WTC11 (cell line): ENCODE measurements at places on chromosomes 6 and 20.
A peak's percentile ranks its signal among the peaks of the same experiment; 100 is the strongest.

GRCh38 chr6:142233945-142234682 lies 67.7 kb upstream of the ADGRG6 start:
- no peak for DNase-seq

DNA sequence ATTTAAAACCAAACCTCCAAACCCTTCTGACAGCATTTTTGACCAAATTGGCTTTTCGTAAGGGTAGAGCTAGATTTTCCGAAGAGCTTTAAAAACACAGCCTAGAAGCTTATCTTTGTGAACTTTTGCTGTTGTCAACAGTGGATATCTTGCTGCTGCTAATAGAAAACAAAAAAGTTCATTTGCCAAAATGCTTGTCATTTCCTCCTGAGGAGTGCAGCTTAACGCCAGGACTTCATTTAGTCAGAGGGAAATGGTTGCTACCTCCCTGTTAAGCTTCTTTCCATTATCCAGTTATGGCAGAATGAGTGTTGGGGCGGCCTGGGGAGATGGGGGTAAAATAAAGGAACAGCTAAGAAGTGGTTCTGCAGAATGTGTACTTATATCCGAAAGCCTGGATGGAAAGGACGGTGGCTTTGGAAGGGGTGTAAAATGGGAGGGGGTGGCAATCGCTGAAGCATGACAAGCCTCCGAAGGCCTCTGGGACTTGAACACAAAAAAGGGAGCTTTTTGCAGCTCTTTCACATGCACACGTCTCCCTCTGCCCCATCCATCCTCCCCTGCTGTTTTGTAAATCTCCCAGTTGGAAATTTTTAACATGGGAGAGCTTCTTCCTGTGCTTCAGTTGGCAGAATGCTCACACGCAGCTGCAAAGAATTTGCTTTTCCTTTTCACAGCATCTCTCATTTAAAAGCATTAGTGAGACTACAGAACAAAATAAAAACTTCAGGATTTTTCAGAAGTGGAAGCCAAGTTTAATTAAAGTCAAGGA lies 22.5 kb downstream of the JARID2 start:
- peak; percentile 33 for DNase-seq

GRCh38 chr6:319177-320131 lies 27.2 kb downstream of the DUSP22 start:
- no peak for DNase-seq

- DNase-seq = no peak
These were observed 5.2 kb downstream of the FOXO3 start for GRCh38 chr6:108565893-108566292.

GRCh38 chr6:37679539-37680476 lies 17.9 kb downstream of the MDGA1 start:
- DNase-seq = no peak

- no peak for DNase-seq
These were observed 16.3 kb downstream of the ADISSP start for GRCh38 chr20:3751305-3751674.

DNA sequence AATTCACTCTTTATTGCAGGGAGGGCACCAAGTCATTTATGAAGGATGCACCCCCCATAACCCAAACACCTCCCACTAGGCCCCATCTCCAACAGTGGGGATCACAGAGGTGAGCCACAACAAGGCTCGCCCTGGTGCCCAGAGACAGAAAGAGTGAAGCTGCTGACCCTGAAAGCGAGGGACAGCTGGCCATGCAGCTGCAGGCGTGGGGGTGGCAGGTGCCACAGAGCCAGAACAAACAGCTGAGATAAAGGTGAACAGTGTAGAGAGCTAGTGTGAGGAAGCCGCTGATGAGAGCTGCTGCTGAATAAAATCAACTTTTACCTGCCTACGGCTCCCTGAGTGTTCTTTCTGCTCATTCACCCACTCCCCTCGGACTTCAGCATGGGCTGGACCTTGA lies 18.8 kb upstream of the RGS17 start:
- DNase-seq = no peak

- no peak for DNase-seq
These were observed 8.0 kb downstream of the MMUT start for GRCh38 chr6:49454787-49455709.

DNA sequence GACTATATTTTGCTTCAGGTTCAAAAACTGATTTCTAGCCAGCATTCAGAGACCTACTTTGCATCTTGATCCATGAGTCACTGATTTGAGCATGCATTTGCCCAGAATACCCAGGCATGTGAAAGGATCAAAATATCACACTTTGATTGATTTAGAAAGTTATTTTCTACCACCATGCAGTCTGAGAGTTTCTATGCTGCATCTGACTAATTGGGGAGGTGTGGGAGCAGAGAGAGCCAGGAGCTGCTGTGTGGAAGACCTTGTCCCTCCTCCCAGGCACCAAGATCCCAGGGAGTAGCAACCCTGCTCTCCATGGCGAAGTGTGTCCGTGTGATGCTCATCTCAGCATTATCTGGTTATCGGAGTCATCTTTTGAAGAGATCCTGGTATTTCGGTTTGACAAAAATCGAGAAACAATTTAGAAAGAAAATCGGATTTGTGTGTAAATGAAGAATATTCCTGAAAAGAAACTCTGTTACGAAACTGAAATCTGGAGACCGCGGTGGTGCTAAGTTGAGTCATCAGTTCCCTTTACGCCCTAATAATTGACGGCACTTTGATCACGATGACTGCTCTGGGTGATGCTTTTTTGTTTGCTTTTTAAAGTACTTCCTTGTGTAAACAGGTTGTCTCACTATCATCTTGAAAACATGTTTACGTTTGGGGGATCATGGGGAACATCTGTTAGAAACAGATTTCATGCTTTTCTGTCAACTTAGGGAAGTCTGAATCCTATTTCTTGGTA lies 193.4 kb downstream of the BACH2 start:
- no peak for DNase-seq

- no peak for DNase-seq
These were observed 29.4 kb downstream of the ABHD12 start for GRCh38 chr20:25361287-25361683.

GRCh38 chr20:16273812-16274555 lies 299.3 kb downstream of the KIF16B start:
- no peak for DNase-seq

GRCh38 chr6:89944826-89945407 lies 50.6 kb downstream of the GJA10 start:
- no peak for DNase-seq

- DNase-seq = peak; percentile 12
These were observed 297.9 kb downstream of the UTRN start for GRCh38 chr6:144582939-144583613.

DNA sequence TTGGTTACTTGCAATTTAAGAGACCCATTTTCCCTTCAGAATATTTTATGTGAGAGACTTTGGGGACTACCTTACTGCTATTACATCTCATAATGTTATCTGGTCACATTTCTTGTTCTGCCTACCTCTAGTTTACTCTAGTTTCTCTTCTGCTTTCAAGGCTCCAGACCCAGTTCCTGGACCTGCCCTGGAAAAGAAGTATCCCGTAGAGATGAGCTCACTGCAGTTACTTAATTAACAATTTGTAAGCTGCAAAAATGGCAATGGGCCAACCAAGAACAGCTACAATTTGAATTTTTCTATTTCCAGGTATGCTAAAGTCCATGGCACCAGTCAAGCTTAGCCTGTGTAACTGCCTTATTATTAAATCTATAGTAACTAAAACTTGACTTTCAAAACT lies 25.0 kb downstream of the TAB2 start:
- DNase-seq = no peak

- no peak for DNase-seq
These were observed 20.4 kb downstream of the TAF11 start for GRCh38 chr6:34867484-34867883.

DNA sequence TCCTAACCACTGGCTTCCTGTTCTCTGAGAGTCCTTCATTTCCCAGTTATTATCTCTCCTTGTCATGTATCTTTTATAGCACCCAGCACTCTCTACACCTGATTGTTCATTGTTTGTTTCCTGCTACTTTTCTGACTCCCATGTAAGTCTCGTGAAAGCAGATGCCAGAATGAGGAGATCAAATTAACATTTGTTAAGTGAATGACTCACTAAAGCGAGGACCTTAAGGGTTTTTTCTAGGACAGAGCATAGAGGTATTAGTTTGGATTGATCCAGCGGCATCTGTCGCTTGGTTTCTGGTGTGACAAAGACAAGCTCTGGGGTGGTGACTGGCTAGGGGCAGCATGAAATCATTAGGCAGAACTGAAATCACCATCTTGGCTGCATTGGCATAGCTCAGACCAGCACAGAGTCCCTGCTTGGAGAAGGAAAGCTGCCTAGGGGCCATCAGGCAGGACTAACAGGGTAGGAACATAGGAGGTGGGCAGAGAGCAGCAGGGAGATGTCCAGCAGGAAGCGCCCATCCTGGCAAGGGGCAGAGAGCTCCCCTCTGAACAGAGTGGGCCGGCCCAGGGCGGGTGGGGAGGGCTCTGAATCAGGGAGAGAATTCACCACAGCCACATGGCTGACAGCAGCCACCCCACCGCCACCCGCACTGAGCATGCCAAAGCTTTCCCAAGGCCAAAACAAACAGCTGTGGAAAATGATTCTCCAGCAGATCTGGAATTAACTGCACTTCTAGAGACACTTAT lies 97.1 kb upstream of the CEP85L start:
- DNase-seq = peak; percentile 43

DNA sequence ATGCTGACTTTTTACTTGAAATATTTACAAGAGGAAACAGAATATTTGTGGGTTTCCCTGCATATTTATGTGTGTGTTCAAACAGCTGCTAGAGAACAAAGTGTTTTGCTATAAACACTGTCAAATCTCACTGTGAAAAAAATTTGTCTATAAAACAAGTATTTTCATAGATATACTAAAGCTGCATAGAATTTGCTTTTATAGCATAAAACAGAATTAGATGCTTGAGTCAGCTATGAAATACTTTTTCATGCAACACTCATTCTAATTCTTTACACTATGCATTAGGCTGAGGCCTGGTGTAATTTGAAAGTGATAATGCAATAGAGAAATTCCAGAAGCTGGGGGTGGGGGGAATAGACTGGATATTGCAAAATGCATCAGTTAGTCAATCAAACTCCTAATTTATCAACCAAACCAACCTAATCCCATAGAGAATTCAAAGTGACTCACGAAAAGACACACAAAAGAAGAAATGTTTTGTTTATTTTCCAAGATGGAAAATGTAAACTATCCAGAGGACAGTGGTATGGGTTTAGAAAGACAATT lies 148.2 kb downstream of the LAMA2 start:
- DNase-seq = no peak

- no peak for DNase-seq
These were observed 713.0 kb downstream of the EPM2A start for GRCh38 chr6:145022199-145022796.

GRCh38 chr20:55070001-55070400 lies 594.6 kb downstream of the DOK5 start:
- no peak for DNase-seq

DNA sequence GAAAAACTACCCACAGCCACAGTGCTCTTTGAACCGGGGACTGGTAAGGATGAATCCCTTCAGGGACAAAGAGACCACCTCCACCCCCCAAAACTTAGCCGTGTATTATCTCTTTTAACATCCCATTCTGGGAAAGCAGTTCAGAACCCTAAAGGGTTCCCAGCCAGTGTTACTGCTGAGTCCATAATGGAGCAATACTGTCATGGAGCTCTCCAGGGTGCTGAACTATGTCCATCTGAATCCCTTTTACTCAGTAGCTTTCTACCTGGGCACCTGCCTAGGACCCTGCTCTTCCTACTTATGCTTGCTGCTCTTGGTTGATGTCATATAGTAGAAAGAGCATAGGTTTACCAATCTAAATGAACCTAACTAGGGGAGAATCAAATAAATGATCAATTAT lies 22.3 kb upstream of the SAYSD1 start:
- peak; percentile 69 for DNase-seq

GRCh38 chr6:10584607-10585006 lies 63.5 kb downstream of the GCNT2 start:
- DNase-seq = no peak

DNA sequence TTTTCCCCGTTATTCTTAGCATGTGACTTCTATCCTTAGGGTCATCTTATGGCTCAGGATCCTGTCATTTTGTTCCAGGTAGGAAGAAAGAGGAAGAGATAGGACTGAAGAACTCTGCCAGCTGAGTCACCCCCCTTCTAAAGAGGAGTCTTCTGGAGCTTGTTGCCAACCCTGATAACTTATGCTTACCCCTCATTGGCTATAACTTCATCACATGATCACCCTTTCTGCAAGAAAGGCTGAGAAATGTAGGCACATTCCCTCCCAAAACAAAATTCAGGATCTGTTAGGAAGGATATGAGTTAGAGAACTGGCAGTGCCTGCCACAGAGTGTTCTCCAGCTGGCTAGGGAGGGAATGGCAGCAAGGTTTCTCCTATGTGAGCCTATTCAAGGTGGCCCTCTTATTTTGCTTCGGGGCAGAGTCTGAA lies 35.6 kb downstream of the ARFGEF2 start:
- no peak for DNase-seq

DNA sequence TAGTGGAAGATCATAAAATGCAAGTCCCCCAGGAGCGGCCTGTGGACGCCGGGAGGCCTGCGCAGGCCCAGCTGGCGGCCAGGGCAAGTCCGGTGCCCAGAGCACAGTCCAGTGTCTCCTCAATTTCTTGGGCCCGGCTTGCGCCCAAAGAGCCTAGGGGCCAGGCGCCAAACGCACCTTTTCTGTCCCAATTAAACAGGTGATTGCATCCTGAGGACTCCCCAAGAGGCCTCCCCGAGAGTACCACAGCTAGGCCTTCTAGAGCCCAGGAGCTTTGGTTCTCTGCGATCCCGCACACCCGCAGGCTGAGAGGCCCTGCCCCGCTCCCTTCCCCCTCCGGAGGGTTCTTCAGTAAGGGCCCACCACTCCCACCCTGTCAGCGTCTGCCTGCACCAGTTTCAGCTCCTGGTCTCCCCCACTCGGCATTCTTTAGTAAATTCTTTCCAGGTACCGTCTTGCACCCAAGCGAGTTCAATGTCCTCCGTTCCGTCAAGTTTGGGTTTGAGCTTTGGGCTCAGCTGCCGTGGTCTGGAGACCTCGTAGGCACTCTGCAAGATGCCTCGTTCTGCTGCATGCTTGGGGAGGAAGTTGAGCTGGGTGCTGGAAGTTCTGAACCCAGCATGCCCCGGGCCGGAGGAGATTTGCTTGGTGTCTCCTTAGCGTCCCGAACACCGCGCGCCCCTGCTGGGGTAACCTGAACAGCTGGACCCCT lies 3.9 kb upstream of the NKX2-2 start:
- peak; percentile 38 for DNase-seq

DNA sequence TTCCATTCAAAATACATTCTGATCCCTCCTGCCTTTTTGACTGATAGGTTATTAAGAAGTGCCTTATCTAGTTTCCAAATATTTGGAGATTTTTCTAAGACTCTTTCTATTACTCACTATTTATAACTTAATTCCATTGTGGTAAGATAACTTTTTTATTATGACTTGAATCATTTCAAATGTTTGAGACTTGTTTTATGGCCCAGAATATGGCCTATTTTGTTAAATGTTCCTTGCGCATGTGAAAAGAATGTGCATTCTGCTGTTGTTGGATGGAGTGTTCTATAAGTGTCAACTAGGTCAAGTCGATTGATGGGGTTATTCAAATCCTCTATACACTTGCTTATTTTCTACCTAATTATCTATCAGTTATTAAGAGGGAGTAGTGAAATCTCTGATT lies 13.1 kb upstream of the TCP11 start:
- DNase-seq = no peak
